Spinal cord (tissue), 10 donors: ENCODE measurements at places on chromosomes 5 and 9.
A peak's percentile ranks its signal among the peaks of the same experiment; 100 is the strongest.

DNA sequence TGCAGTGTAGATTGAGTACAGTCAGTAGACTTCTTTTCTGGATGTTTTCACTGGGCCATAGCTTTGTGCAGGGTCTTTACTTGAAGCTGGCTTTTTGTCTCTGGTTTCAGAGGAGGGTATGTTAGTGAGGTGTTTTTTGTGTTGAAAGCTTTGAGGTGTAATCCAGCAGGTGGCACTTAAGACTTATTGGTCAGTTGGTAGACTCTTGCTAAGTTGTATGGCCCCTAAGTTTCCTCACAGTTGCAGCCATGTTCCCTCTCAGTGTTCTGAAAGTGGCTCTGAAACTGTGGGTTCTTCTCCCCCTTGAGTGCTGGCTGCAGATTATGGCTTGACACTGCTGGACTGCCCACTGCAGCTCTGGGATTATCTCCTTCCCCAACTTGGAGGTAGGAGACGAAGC is 55.7 kb upstream of the SLC44A1 start:
- no peak for DNase-seq

DNA sequence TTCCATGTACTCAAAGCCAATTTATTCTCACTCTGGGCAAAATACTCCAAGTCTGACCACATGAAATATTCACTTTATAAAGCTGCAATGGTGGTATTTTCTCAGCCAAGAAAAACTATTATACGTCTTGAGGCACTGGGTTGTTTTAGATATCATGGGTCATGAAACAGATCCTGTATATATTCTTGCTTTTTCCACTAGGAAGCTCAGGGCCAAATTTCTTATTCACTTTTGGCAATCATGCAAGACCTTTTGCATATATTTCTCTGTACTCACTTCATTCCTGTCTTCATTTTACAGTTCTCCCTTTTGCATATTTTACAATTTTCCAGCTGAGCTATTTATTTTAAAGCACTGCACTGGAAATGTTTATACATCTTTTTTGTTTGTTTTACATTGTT is 49.8 kb downstream of the GABBR2 start:
- DNase-seq, result no peak

DNA sequence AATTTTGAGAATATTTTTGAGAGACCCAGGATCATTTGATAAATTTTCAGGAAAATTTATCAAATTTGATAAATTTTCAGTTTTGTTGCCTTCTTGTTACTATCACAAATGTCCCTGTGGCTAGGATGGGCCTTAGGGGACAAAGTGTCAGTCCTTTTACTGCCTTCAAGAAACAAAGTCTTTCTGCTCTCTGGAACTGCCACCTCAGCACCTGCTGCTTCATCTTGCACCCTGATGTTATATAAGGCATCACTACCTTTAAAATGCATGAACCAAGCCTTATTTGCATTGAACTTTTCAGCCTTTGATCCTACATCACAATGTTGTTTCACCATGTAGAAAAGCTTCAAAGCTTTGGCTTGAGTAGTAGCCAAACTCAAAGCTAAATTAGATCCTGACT is 123.0 kb upstream of the CNTLN start:
- DNase-seq, result no peak

DNA sequence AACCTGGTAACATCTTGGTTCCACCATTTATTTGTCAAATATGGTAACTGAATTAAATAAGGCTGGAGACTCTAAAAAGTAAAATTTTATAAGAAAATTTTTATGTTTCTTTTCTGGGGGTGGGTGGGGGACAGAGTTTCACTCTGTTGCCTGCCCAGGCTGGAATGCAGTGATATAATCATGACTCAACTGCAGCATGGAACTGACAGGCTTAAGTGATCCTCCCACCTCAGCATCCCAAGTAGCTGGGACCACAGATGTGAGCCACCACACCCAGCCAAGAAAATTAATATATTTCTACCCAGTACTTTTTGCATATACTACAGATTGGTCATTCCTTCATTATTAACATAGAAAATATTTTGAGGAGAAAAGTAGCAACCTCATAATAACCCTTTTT is 216.9 kb downstream of the DEPDC1B start:
- no peak for DNase-seq

- DNase-seq, result no peak
Observed at GRCh38 chr5:37552161-37552560, 173.0 kb downstream of the WDR70 start.

DNA sequence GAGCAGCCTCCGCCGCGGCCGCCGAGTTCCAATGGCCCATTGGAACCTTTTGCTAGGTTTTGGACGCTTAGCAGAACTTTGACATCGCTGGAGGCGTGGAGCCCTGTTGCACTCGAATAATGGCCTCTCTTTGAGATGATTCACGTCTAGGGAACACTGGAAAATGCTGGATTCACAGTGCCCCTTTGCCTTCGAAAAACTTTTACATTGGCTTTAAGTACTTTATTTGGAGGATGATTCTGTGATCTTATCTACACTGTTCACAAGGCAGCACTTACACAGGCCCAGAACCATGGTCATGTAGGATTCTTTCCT is 536 bp upstream of the PPIC start:
- DNase-seq, result peak; percentile 2

GRCh38 chr5:148991566-148991965 is 71.3 kb downstream of the SH3TC2 start:
- DNase-seq, result no peak

- DNase-seq, result no peak
Observed at GRCh38 chr5:161687316-161687715, 1.8 kb downstream of the GABRA6 start.

DNA sequence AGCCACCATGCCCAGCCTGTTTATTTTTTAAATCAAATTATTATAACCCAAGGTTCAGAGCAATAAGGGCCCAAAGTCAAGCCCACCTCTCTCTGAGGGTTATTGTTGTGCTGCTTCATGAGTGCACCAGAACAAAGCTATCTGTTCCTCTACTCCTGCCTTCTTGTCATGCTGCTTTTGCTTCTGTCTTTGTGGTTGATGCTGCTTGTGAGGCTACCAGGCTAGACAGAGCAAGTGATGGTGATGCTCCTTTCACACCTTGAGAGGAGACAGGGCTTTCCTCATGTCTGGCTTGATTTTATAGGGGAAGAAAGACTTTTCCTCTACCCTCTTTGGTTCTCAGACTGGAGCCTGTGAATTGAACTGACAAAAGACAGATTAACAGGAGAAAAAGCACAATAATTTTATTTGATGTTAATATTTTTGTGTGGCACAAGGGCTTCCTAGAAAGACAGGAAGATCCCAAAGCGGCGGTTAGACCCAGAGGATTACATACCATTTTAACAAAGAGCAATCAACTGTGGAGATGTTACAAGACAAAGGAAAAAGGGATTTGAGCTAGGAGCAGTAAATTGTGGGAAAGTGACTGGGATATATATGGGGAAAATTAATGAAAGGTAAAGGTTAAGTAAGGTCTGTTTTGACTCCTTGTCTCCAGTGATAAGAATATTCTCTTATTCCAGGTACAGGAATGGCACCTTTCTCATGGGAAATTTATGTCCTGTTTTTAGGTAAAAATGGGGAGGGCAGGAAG is 4.4 kb upstream of the CD180 start:
- DNase-seq, result no peak

GRCh38 chr5:8807636-8808035 is 738.2 kb downstream of the SEMA5A start:
- no peak for DNase-seq

DNA sequence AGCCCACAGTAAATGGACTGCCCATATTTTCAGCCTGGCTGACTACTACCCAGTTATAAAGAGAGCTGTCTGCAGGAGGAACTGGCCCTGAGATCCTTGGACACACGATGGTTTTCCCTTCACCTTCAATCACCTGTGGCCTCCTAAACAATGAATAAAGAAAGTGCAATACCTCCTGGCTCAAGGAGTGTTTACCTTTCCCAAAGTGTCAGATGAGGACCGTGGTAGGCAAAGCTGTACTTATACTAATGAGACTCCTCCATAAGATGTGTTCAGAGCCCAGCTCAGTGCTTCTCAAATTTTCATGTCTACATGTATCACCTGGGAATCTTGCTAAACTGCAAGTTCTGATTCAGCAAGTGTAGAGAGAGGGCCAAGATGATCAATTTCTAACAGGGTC is 284.5 kb upstream of the VLDLR start:
- DNase-seq, result no peak

- DNase-seq, result no peak
Observed at GRCh38 chr9:127174386-127175318, 52.2 kb upstream of the ANGPTL2 start.

DNA sequence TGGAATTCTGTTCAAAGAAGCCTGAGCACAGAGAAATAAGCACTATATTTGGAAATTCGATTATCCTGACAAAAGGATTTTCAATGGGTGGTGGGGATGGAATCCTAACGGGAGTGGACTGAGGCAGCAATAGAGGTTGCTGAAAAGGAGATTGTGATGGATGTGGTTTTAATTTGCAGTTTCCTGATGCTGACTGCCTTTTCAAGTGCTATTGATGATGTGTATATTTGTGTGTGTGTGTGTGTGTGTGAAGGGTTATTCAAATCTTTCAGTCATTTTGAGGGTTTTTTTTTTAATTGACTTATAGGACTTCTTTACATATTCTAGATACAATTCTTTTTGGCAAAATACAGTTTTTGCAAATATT is 614.5 kb downstream of the HINT1 start:
- no peak for DNase-seq

GRCh38 chr5:142669477-142669876 is 16.4 kb downstream of the FGF1 start:
- DNase-seq, result peak; percentile 36

GRCh38 chr5:67104859-67105258 is 91.7 kb downstream of the CD180 start:
- DNase-seq, result no peak

DNA sequence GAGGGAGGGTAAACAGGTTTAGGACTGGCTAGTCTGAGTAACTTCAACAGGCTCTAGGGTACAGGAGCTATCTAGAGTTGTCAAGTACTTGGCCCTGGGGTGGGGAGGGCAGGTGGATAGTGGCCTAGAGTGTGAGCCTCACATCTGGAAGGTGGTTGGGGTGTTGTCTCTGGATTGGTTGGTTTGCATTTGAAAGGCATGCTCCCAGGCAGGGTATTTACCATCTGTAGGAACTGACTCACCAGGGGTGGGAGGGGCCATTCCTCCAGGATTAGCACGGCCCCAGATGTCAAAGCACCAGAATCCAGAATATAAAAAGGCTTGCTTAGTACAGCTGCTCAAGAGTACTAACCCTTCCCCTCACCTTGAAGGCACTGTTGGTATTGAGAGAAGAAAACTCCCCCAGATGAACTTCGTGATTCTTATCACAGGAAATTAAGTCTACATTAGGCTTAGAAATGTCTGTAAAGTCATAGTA is 193.3 kb downstream of the NTRK2 start:
- no peak for DNase-seq

GRCh38 chr5:55218967-55219366 is 8.1 kb downstream of the MCIDAS start:
- no peak for DNase-seq

DNA sequence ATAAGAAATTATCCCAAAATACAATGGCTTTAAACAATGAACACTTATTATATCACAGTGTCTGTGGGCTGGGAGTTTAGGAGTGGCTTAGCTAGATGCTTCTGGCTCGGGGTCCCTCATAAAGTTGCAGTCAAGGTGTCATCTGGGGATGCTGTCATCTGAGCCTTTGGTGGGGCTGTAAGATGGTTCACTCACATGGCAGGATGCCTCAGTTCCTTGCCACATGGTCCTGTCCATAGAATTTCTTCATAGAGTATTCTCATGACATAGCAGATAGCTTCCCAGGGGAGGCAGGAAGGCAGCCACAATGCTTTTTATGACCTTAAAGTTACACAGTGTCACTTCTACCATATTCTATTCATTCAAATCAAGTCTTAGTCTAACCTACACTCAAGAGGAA is 51.2 kb upstream of the HMHB1 start:
- no peak for DNase-seq

DNA sequence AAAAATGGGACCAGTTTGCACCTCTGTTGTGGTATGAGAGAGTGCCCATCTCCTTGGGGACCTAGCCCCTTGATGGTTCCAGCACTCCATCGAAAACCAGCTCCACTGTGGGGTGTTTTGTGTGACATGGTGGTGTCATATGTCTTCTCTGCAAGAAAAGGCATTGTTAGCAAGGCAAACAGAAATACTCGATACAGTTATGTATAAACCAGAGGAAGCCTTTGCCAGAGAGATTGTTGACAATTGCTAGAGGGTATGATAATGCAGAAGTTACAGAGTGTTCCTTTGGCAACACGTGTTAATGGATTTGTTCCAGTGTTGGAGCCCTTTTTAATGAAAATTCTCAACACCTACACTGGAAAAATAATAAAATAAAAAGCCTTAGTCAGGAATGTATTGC is 270.4 kb upstream of the DMRT1 start:
- DNase-seq, result no peak

- DNase-seq, result no peak
Observed at GRCh38 chr5:170481849-170482248, 22.0 kb upstream of the KCNIP1 start.

- no peak for DNase-seq
Observed at GRCh38 chr5:173662581-173663351, 46.3 kb upstream of the BOD1 start.

GRCh38 chr5:141516672-141517025 is 27.8 kb downstream of the PCDHGC5 start:
- DNase-seq, result no peak

GRCh38 chr9:87708986-87709728 is 16.8 kb upstream of the CTSL start:
- DNase-seq, result no peak

GRCh38 chr9:127450830-127451607 is at the start of the genes LRSAM1 and RPL12:
LRSAM1 (plus strand) TSS chr9:127451510; CDS start chr9:127454528, 3,018 bp downstream.
RPL12 (minus strand) TSS chr9:127451406; CDS start chr9:127451317, 89 bp downstream.
- DNase-seq, result peak; percentile 99

- no peak for DNase-seq
Observed at GRCh38 chr9:128245421-128246151, 30.2 kb downstream of the GOLGA2 start.

DNA sequence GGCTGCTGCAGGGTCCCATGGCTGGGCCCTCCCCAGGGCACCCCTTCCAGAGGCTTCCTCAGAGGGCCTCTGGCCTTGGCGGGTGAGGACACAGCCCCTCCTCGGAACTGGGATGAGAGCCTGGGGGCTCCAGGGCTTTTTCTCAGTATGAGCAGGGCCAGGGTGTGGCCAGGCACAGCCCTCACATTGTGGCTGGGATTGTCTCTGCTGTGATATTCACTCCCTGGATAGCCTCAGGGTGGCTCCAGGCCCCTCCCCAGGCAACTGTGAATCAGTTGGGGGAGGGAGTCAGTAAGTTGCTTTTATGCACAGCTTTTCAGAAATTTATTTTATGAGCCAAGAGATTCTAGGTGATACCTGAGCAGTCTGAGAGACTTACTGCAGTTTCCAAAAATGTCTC is 135.7 kb downstream of the CACNA1B start:
- no peak for DNase-seq

- DNase-seq, result no peak
Observed at GRCh38 chr9:89993678-89994630, 389.1 kb downstream of the GADD45G start.

GRCh38 chr5:9297134-9297533 is 248.7 kb downstream of the SEMA5A start:
- DNase-seq, result no peak

DNA sequence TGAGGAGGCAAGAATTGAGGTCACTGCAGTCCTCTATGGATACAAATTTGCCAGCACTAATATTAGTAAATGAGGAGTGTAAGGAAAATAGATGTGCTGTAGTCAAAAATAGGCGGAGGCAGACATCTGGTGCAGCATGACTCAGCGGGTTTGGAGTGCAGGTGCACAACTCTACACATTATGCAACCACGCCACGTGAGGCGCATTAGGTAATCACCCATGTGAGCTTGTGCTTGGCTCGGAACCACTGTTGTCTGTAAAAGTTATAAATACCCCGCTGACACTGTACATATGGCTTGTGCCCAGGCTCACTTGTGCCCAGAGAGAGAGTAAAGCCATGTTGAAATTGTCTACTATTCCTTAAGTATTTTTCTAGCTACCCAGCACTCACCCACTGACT is 623.5 kb upstream of the NUDT12 start:
- no peak for DNase-seq
